Activated CD8-positive, alpha-beta memory T cell treated with anti-CD3 and anti-CD28 coated beads for 1 hour (primary cell): ENCODE measurements at places on chromosomes 16 and 17.
A peak's percentile ranks its signal among the peaks of the same experiment; 100 is the strongest.

GRCh38 chr17:17379197-17379991, 76.2 kb downstream of the NT5M start:
- no peak for DNase-seq

GRCh38 chr17:56913867-56914580, at the start of gene TRIM25:
Gene TRIM25, minus strand, starts transcription at chr17:56914049. Its CDS starts 61 bp downstream, at chr17:56913988.
- peak; percentile 69 for DNase-seq

DNA sequence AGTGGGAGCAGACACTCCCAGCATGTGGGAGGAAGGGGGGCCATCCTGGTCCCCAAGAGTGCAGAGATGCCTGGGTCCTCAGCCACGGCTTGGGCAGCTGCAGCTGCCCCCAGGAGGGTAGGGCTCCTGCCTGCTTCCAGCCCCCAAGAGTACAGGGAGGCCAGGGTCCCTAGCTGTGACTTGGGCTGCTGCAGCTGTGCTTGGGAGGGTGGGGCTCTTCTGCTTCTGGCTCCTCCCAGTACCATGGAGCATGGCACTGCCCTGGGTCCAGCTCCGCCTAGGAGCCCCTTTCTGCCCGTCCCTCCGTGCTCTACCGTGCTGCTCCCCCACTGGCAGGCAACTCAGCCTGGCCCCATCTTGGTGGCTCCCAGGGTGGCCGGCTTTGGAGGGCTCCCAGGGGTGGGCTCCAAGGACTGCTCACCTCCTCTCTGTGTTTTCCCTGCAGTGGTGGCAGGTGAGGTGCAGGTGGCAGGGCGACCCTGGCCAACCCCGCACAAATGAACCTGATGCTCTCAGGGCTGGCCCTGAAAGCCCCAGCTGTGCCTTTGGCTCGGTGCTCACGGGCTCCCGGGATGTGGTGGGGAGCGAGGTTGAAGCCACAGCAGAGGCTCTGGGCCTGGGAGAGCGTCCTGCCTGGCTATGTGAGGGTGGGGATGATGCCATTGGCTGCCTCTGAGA, 18.5 kb upstream of the USP22 start:
- DNase-seq: no peak

DNA sequence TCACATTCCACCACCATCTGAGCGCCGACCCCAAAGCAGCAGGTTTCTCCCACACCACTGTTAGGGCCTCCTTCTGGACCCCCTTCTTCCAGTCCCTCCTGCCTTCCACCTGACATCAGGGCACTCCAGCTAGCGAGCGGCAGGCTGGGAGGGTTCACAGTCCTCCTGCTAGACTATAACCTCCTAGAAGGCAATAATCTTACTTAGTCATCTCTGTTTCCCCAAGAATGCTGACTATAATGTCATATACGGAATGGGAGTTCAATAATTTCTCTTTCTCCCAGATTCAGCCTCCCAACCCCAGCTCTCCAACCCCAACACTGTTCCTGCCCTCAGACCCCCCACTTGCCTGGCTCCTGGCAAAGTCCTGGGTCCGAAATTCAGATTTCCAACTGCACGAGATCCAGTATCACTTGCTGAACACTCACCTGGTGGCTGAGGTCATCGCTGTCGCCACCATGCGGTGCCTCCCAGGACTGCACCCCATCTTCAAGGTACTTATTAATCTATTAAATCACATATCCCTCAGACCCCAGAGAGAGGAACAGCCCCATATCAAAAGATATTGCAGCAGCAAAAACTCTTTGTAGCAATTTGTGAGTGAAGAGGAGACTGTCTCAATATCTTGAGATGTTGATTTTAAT, 5.6 kb downstream of the ALOX12 start:
- DNase-seq: no peak

- no peak for DNase-seq
These were observed 45.3 kb downstream of the DDX19A start for GRCh38 chr16:70391881-70392481.

- no peak for DNase-seq
These were observed 10.7 kb downstream of the POLR3K start for GRCh38 chr16:42691-43090.

- no peak for DNase-seq
These were observed 6.6 kb downstream of the VASN start for GRCh38 chr16:4378161-4378666.
